Stimulated activated CD4-positive, alpha-beta T cell treated with anti-CD3 and anti-CD28 coated beads, TNF-alpha, amount 100 ng/mL, for 4 hours (primary cell): ENCODE measurements at places on chromosomes 11 and 22.

- DNase-seq, result no peak
Measured at GRCh38 chr11:117179048-117179999, 781 bp downstream of the SIDT2 start.

GRCh38 chr11:98720951-98721350 is 299.8 kb upstream of the CNTN5 start:
- DNase-seq, result no peak

DNA sequence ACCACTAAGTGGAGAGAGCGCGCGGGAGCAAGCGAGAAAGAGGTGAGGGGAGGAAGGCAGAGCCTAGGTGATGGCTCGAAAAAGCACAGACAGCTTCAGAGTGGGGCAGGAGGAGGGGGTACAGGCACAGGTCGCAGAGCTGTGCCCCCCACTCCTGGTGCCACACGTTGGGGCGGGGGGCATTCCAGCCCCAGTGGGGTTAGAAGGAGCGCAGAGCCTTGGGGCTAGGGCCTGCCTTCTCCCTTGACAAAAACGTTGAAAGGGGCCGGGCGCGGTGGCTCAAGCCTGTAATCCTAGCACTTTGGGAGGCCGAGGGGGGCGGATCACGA is 41.6 kb upstream of the ISX start:
- no peak for DNase-seq

- no peak for DNase-seq
Measured at GRCh38 chr11:1283091-1283511, 26.3 kb downstream of the TOLLIP start.

DNA sequence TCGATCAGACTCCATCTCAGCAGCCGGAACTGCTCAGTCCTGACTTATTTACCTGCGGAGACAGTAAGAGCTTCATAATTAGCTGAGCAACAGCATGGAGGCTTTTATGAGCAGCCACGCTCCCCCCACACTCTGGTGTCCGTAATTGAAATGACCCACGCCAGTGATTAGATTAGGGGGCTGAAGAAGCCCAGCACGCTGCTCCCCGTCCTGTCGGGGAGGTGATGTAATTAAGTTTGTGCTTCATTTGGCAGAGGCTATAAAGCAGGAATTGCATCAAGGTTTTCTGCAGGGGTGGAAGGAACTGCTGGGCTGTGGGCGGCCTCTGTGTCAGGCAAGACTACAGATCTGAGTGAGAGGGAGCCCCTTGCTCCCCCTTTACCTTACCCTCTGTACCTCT is 22.8 kb upstream of the HTR3A start:
- no peak for DNase-seq

GRCh38 chr22:32745996-32746322 is 55.5 kb upstream of the TIMP3 start:
- no peak for DNase-seq

- DNase-seq, result no peak
Measured at GRCh38 chr22:41681616-41682015, 7.1 kb downstream of the SNU13 start.

- no peak for DNase-seq
Measured at GRCh38 chr11:71158936-71159335, 93.4 kb downstream of the SHANK2 start.

DNA sequence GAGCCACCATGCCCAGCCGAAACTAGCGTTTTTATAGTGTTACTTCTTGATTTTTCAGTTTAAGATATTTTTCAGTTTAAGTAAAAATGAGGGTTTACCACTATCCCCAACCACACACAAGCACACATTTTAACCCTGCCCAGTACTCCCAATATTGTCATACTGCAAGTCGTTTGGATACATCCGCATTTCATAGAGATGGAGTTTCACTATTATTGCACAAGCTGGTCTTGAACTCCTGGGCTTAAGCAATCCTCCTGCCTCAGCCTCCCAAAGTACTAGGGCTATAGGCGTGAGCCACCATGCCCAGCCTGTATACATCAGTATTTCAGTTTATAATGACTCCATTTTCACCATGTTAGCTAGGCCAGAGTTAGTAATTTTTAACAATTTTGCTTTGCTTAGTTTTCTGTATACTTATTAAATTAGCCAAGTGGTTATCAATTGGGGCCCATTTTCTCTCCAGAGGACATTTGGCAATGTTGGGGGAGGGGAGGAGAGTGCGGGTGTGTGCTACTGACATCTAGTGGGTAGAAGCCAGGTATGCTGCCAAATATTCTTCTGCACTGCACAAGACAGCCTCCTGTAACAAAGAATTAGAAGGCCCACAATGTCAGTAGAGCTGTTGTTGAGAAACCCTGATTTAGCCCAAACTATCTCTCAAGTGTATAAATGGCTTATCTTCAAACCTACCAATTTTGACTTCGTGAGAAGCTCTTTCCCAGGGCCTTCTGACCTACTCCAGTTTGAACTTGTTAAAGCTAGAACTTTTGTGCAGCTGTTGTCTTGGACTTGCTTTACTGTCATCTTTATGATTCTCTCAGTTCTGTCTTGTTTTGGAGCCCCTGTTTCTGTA is 7.3 kb downstream of the USP47 start:
- peak; percentile 41 for DNase-seq

- no peak for DNase-seq
Measured at GRCh38 chr11:82907371-82907770, 5.8 kb downstream of the DDIAS start.

GRCh38 chr11:112525270-112525669 is 264.6 kb upstream of the PLET1 start:
- no peak for DNase-seq

- DNase-seq, result no peak
Measured at GRCh38 chr22:27004434-27004833, 347.0 kb downstream of the MIAT start.

GRCh38 chr11:61580271-61580888 is 496 bp downstream of the SYT7 start:
- DNase-seq, result no peak

DNA sequence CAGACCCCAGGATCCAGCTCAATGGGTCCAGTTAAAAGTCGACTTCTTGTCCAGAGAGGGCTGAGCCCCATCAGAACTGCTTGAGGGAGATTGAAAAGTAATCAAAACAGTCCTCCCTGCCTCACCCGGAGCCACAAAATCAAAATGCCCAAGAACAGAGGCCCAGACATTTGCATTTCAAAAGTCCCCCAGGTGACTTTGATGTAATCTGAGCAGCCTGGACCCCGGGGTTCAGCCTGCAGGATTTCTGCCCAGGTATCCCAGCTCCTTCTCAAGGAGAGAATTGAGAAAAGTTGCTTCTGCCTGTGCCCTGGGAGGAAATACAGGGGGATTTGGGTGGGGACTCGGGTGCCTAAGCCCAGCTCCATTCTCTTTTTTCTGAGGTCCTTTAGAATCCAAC is 1385.0 kb downstream of the TBC1D22A start:
- DNase-seq, result no peak

GRCh38 chr22:36544107-36544620 is 15.2 kb upstream of the EIF3D start:
- DNase-seq, result no peak

DNA sequence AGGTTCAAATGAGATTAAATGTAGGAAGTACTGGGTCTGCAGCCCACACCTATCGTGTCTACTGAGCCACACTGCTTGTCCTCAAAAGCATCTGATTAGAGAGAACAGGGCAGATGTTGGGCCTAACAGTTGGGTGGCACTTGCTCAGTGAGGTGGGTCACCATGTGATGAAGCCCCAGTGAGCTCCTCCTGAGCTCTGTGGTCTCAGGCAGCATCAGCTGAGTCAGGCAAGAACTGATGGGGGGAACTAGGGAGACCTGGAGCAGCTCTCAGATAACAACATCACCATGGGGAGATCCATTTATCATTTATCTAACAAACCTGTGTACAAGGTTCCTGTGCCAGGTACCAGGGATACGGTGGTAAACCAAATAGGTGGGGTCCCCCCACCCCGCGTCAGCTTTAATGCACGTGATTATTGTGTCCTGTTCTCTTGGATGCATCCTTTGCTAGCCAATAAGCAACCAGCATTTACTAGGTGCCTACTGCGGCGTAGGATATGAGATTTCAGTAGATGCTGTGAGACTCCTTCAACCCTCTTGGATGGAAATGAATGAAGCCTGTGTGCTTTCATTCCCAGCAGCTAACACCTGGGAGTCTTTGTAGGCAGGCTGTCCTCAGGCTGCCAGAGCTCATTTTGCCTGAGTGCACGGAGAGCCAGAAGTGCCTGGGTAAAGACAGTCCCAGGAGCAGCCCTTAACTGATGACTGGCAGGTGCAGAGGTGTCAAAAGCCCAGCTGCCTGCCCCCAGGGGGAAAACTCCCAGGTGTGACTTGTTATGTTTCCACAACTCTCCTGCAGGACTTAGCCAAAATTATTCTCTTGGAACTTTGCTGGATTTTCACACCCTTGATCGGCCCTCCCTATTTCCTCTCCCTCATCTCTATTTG is 73.6 kb upstream of the NARS2 start:
- no peak for DNase-seq

DNA sequence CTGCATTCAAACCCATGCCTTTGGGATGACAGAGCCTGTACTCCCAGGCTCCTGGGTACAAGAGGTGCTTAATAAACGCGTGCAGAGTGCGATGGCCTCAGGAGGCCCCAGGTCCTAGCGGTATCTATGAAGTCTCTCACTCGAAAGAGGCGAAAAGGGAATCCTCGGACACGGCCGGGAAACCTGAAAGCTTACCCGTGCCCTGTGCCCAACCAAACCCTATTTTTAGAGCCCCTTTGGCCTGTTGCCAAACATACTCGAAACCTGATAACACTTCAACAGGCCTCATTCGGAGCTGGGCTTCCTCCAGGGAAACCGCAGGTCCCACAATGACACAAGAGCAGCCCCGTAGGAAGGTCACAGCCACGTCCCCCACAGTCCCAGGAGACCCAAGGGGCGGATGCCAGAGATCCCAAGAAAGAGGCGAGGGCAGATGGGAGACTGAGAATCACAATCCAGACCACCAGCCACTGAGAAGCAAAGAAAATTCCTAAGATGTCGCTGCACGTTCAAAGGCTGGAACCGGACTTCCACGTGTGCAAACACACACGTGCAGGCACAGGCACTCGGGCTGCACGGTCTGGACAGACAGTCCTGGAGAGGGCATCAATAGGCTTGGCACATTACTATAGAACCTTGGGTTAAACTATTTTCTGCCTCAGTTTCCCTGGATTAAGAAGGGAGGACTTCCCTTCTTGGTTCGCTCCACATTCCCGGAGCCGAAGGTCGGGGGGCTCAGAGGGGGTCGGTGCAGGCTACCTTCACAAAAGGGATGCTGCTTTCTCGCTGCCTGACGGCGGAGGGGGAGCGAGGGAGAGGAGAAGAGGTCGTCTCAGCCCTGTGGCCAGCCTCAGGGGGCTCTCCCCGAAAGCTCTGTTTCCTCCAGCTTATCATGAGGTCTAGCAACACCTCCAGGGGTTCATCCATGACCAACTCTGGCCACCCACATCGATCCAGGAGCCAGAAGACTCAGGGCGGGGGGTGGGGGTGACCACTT is 8.2 kb downstream of the PDGFB start:
- no peak for DNase-seq

DNA sequence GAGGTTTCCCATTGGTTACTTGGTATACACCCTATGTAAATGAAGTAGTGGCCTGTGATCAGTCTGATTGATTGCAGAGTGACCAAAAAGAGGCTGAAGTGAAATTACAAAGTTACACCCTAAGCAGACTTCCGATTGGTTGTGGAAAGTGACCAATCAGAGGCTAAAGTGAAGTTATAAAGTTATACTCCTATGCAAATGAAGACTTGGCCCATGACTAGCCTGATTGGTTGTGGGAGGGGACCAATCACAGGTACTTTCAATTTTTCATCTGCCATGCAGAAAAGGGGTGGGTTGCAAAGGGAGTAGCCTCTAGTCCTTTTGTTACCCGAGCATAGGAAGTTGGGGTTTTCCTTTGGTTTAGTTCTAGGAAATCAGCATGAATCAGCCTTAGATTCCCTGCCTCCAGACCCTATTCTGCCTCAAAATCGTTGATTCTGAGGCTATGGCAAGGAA is 18.1 kb upstream of the CSTF3 start:
- no peak for DNase-seq

- no peak for DNase-seq
Measured at GRCh38 chr11:2533587-2534133, 88.9 kb downstream of the KCNQ1 start.

DNA sequence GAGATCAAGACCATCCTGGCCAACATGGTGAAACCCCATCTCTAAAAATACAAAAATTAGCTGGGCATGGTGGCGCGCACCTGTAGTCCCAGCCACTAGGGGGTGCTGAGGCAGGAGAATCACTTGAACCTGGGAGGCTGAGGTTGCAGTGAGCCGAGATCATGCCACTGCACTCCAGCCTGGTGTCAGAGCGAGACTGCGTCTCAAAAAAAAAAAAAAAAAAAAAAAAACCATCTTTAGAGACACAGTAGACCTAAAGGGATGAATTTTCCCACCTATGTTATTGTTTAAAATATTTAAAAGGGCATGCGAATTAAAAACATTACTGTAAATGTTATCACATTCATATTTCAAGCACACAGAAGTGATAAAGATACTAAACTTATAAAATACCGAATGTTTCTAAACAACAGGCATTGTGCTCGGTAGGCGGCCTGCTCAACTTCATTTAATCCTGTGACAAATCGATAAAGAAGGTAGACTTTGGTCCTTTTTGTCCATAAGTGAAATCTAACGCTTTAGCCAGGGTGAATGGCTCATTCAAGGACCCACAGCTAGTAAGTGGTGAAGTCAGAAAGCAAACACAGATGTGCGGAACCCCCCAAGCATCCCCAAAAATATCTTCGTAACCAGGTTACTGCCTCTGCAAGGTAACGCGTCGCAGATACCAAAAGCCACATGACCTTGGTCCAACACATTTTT is 16.1 kb downstream of the NCAPD3 start:
- peak; percentile 26 for DNase-seq

DNA sequence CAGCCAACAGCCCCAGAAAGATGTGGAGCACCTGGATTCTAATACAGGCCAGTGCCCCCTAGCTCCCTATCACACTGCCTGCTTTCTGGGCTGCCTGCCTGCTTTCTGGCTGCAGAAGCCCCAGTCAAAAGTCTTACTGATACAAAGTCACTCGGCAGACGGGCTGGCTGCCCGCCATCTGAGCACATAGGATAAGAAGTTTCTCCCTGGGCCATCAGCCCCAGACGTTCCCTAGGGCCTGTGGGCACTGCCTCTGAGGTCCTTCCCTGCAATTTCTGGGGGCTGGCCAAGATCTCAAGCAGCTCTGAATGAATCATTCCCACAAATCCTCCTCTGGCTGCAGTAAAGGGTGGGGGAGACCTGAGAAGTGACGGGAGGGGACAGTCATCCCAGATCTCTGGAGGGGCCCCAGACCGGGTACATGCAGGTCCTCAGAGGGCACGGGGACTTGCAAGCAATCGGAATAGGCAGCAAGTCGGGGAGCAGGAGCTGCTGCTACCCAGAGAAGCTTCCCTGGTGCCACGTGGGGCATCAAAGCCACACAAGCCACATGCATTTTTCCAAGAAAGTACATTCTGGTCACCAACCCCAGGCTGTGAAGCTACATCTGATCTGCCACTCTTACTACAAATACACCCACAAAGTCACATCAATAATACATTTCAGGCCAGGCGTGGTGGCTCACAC is 4.7 kb downstream of the TPST2 start:
- no peak for DNase-seq
